ENCODE measurements at places on chromosomes 11 and 22.
A peak's percentile ranks its signal among the peaks of the same experiment; 100 is the strongest.

GRCh38 chr11:110832539-110832938 is 120.3 kb upstream of the ARHGAP20 start:
- H3K36me3 ChIP-seq = no peaks in the 10 kb centered on the region
- no peak overlapping the region for H3K27ac ChIP-seq
- no peaks in the 10 kb centered on the region for H3K27me3 ChIP-seq
- no peaks in the 10 kb centered on the region for H3K4me1 ChIP-seq

DNA sequence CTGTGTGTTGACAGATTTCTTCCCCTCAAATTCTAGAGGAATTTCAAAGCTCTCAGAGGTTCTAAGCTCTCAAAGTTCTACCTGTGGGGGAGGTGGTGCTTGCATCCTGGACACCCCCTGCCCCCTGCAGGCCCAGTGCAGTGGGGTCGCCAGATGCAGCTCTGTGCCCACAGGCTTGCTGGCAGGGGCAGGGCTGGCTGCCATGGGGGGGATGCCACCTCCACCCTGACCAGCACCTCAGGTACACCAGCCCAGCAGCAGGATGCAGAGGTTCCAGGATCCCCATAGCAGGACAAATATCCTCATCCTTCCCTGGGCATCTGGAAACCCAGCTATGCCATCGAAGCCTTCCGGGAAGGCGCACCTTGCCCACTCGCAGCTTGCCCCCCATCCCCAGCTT is 91.1 kb downstream of the BRD1 start:
- no peak overlapping the region for H3K27ac ChIP-seq
- H3K4me1 ChIP-seq = no peaks in the 10 kb centered on the region
- H3K4me3 ChIP-seq = no peak overlapping the region
- DNase-seq = no peak
- no peaks in the 10 kb centered on the region for H3K36me3 ChIP-seq

- no peak for DNase-seq
- no peaks in the 10 kb centered on the region for H3K27me3 ChIP-seq
- peaks cover 25% of the 10 kb centered on the region for H3K4me1 ChIP-seq
- no peak overlapping the region for H3K4me3 ChIP-seq
- H3K27ac ChIP-seq = no peak overlapping the region
- no peaks in the 10 kb centered on the region for H3K36me3 ChIP-seq
Measured at GRCh38 chr22:44750481-44750880, 1.9 kb upstream of the ARHGAP8 start.

GRCh38 chr22:22709719-22710445 is 65.5 kb downstream of the GGTLC2 start:
- no peaks in the 10 kb centered on the region for H3K4me1 ChIP-seq
- DNase-seq = no peak
- H3K27me3 ChIP-seq = no peaks in the 10 kb centered on the region
- no peaks in the 10 kb centered on the region for H3K36me3 ChIP-seq

- H3K4me1 ChIP-seq = no peaks in the 10 kb centered on the region
- H3K4me3 ChIP-seq = no peak overlapping the region
- H3K36me3 ChIP-seq = no peaks in the 10 kb centered on the region
- no peak for DNase-seq
- H3K27ac ChIP-seq = no peak overlapping the region
Measured at GRCh38 chr11:63012430-63012829, 3.2 kb downstream of the SLC22A8 start.

GRCh38 chr22:25697978-25698377 is 44.0 kb upstream of the MYO18B start:
- H3K4me1 ChIP-seq = no peaks in the 10 kb centered on the region
- H3K27ac ChIP-seq = no peak overlapping the region
- H3K4me3 ChIP-seq = no peak overlapping the region
- no peak for DNase-seq
- peaks cover 39% of the 10 kb centered on the region for H3K27me3 ChIP-seq
- no peaks in the 10 kb centered on the region for H3K36me3 ChIP-seq

GRCh38 chr11:61962213-61963015 is 5.0 kb downstream of the FTH1 start:
- no peak overlapping the region for H3K4me3 ChIP-seq
- H3K27me3 ChIP-seq = no peaks in the 10 kb centered on the region
- DNase-seq = peak; percentile 35
- peaks cover 31% of the 10 kb centered on the region for H3K36me3 ChIP-seq
- H3K4me1 ChIP-seq = peaks cover 59% of the 10 kb centered on the region

GRCh38 chr11:108873310-108873709 is 208.4 kb downstream of the DDX10 start:
- H3K27ac ChIP-seq = no peak overlapping the region
- no peak for DNase-seq
- no peaks in the 10 kb centered on the region for H3K36me3 ChIP-seq

GRCh38 chr11:96752221-96752620 is 362.4 kb downstream of the JRKL start:
- no peak overlapping the region for H3K27ac ChIP-seq
- H3K4me1 ChIP-seq = peaks cover 10% of the 10 kb centered on the region
- H3K4me3 ChIP-seq = no peak overlapping the region

DNA sequence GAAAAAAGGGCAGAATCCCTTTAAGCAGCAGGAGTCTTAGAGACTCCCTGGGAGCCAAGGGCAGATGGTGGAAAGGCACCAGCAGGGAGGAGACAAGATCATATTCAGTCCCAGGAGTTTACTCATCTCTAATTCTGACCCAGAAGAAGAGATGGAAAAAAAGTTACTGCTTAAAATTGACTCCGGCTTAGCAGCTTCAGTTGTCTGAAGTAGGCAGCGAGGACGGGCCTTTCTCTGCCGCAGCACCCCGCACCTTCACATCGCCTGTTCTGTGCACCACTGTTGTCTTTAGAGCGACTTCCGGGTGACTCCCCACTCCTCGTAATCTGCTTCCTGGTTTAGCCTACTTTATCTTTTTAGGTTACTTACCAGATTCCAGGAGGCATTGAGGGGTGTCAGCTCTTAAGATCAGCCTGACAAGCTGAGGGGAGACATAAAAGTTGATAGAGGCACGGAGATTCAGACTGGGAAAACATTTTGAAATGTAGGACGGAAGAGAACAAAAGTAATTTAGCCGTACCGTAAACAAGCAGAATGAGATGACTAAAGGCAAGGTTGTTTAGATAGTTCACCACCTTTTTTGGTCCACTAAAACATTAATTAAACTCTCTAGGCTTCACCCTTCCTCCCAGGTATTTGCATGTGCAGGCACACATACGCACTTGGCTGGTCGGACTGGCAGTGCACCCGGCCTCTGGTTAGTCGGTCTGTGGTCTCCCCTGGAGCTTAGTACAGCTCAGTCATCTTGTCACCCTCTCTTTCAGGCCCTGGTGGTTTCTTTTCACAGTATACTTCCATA is 74.3 kb downstream of the CECR2 start:
- H3K4me3 ChIP-seq = peak overlapping the region; percentile 8
- peaks cover 48% of the 10 kb centered on the region for H3K27me3 ChIP-seq
- no peak overlapping the region for H3K27ac ChIP-seq
- no peak for DNase-seq

GRCh38 chr22:40345271-40345670 is 1.0 kb upstream of the ADSL start:
- peaks cover 11% of the 10 kb centered on the region for H3K36me3 ChIP-seq
- peak overlapping the region; percentile 87 for H3K27ac ChIP-seq
- no peaks in the 10 kb centered on the region for H3K27me3 ChIP-seq
- H3K4me3 ChIP-seq = peak overlapping the region; percentile 79

DNA sequence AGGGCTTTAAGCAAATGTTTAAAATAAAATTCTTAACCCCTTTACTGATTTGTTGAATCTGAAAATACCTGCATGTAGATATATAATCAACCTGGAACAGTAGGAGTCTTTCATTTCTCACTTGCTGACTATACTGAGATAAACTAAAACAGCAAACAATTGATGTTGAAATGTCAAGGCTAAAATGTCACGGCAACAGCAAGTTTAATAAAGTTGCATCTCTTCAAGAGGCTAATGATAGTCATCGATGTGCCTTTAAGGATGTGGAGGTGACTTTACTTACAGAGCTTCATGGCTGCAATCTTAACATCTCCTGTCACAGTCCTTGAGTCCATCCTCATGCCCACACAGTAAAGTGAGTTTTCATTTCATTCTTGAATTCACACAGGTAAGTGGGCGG is 3.6 kb upstream of the PRRG4 start:
- H3K27ac ChIP-seq = no peak overlapping the region
- no peak overlapping the region for H3K4me3 ChIP-seq
- no peaks in the 10 kb centered on the region for H3K27me3 ChIP-seq
- H3K36me3 ChIP-seq = no peaks in the 10 kb centered on the region
- H3K4me1 ChIP-seq = peaks cover 33% of the 10 kb centered on the region

DNA sequence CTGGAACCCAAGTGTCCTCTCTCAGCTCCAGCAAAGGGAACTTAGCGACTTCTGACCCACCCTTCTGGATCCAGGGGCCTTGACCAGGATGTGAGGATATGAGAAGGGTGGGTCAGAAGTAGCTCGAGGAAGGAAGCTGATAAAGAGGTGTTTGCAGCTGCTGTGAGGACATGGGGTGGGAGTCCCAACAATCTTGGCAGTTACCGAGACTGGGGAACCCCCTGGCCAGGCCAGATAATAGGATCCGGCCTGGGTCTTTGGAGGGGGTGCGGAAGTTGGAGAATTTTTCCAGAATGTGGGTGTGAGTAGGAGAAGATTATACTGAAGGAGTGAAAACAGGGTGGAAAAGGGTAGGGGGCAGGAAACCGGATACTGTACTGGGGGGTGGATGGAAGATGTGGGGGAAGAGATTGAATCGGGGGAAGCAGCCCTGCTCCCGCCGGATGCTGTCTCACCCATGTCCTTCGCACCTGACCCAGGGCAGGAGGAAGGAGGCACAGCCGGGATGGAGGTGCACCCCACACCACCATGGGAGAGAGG is 2.8 kb upstream of the MCAM start:
- H3K27me3 ChIP-seq = peaks cover 20% of the 10 kb centered on the region
- H3K27ac ChIP-seq = no peak overlapping the region
- no peaks in the 10 kb centered on the region for H3K36me3 ChIP-seq
- H3K4me3 ChIP-seq = no peak overlapping the region

DNA sequence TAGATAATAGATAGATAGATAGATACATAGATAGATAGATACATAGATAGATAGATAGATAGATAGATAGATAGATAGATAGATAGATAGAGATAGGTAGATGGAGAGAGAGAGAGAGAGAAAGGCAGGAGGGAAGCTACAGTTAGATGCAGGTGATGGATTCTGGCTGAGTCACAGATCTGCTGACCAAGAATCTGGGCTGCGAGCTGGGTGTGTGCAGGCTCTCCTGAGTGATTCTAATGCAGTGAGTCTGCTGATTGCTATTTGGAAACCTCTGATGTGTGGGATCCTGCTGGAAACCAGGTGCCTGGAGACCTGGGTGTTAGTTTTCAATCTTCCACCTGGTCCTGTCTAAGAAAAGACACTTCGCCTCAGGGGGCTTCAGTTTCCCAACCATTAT is 1441.8 kb downstream of the TBC1D22A start:
- H3K27ac ChIP-seq = no peak overlapping the region
- H3K36me3 ChIP-seq = no peaks in the 10 kb centered on the region
- no peak for DNase-seq
- peaks cover 62% of the 10 kb centered on the region for H3K27me3 ChIP-seq
- H3K4me3 ChIP-seq = no peak overlapping the region

DNA sequence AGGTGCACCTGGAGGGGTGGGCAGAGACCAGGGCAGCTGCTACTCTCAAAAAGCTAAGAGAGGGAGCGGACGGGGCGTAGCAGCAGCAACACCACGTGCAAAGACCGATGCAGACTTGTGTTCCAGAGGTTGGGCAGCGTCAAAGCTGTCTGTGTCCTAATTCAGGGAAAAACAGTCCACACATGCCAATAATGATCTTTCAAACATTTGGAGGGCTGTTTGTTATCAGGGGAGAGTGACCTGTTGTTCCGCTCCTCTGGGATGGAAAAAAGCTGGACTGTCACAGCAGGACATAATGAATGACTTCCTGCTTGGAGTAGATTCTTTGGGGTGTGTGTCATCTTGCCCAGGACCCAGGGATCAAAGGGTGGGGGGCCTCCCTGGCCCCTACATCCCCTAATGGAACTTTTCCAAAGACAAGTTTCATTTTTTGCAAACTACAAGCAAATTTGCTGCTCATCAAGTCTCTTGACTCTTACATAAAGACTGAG is 6.2 kb upstream of the FBLN1 start:
- 0 out of 2 replicates have a peak overlapping the region, but pooled peaks have one; percentile 13 for H3K27ac ChIP-seq
- peak; percentile 54 for DNase-seq

DNA sequence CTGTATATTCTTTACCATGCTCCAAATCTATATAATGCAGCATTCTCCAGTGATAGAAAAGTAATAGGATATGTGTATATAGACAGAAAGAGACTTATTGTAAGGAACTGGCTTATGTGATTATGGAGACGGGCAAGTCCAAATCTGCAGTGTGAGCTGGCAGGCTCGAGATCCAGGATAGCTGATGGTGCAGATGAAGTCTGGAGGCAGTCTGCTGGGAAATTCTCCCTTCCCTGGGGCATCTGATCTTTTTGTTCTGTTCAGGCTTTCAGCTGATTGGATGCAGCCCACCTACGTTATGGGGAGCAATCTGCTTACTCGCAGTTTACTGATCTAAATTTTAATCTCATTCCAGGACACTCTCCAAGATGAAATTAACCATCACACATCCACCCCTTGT is 73.2 kb downstream of the GRK3 start:
- no peak overlapping the region for H3K4me3 ChIP-seq
- no peaks in the 10 kb centered on the region for H3K4me1 ChIP-seq
- no peak for DNase-seq
- H3K27ac ChIP-seq = no peak overlapping the region
- H3K27me3 ChIP-seq = peaks cover 8% of the 10 kb centered on the region

DNA sequence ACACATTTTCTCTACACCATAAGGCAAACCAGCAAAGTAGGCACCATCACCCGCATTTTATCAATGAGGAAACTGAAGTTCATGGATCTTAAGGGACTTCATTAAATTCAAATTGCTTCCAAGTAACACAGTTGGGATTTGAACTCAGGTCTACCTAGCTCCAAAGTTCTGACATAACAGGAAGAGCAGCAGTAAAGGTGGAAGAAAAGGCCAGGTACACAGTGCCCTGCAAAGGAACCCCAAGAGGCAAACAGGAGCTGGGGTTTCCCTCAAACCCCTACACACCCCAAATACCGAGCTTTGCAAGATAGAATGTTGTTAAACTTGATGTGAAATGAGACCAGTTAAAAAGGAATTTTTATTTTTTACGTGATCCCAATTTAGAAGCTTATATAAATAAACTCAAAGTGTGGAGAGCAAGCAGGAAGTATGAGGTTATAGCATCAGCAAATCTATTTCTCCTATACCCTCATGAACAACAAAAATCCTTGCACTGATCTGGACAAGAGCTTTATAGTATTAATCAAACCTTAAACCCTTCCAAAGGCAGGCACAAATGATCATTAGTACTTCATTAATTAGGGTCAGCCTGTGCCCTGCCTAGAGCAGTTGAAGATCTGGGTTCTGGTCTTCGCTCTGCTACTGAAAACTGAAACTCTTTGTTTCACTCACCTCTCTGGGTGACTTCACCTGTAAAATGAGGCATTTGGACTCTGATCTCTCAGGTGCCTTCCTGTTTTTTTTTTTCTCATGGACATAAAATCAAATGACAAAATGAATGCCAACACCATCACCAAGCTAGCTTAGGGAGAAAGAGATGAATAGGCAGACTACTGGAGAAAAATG is 36.5 kb downstream of the SYTL2 start:
- H3K4me3 ChIP-seq = no peak overlapping the region
- H3K4me1 ChIP-seq = peaks cover 22% of the 10 kb centered on the region
- no peaks in the 10 kb centered on the region for H3K36me3 ChIP-seq
- no peak overlapping the region for H3K27ac ChIP-seq
- DNase-seq = no peak

- H3K27ac ChIP-seq = peak overlapping the region; percentile 24
- 0 out of 2 replicates have a peak, but pooled peaks cover 9% of the 10 kb centered on the region for H3K36me3 ChIP-seq
- no peak overlapping the region for H3K4me3 ChIP-seq
- H3K4me1 ChIP-seq = peaks cover 48% of the 10 kb centered on the region
- no peak for DNase-seq
- H3K27me3 ChIP-seq = no peaks in the 10 kb centered on the region
Measured at GRCh38 chr11:64865286-64866172, 12.9 kb downstream of the EHD1 start.

- H3K4me3 ChIP-seq = no peak overlapping the region
- H3K27ac ChIP-seq = no peak overlapping the region
- H3K36me3 ChIP-seq = no peaks in the 10 kb centered on the region
- no peaks in the 10 kb centered on the region for H3K27me3 ChIP-seq
Measured at GRCh38 chr11:69253028-69253427, 40.9 kb upstream of the MYEOV start.

Measured in PC-9 (cell line).